8988T (cell line): ENCODE measurements at places on chromosomes 1 and 21.
A peak's percentile ranks its signal among the peaks of the same experiment; 100 is the strongest.

DNA sequence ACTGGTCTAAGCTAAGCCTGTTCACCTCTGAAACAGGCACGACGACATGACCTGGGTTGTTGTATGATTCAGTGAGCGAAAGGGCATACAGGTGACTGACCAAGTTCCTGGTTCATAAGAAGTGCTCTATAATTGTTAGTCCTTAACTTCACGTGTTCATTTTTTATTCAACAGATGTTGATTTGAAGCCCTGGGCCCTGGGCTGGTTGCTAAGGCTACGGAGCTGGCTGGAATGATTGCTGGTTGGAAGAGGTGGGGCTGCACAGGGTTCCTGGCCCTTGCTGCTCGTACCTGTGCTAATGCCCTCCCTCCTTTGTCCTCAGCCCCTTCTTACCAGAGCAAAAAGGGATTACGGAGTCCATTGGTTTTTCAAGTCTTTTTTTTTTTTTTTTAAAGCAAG is 111.3 kb upstream of the CSF3R start:
- DNase-seq, result no peak

DNA sequence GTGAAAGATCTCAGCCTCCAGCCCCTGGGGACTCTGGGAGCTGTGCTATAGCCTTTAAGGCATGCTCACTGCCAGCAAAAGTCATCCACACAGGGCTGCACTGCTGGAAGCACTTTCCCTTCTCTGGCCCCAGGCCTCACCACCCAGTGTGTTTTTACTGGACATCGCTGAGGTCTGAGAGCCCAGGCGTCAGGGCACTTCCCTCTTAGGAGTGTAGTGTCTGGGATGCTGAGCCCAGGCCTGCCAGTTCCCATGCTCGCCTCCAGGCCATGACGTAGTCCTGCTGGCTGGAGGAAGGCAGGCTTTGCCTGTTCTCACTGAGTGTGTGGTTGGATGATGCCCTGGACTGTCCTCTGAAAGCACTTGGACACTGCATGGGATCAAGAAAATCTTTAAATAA is 101.2 kb downstream of the GDAP2 start:
- DNase-seq, result no peak

GRCh38 chr1:221625026-221625425 is 116.9 kb downstream of the DUSP10 start:
- DNase-seq, result no peak

GRCh38 chr1:118481126-118481525 is 296.1 kb upstream of the SPAG17 start:
- no peak for DNase-seq

- DNase-seq, result no peak
Measured at GRCh38 chr1:72119491-72119890, 162.8 kb downstream of the NEGR1 start.

DNA sequence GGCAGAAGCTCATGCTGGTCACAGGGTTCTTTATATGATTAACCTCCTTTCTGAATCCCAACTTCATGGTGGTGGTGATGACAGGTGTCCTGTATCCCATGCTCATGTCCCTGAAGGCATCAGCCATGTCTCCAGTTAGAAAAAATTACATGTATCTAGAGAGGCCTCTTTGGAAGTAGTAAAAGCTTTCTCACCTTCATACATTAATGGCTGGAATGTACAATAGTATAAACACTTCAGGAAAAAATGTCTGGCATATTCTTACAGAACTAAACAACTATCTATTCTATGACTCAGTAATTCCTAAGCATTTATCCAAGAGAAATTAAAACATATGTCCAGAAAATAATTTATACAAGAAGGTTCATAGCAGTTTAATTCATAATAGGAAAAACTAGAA is 34.0 kb downstream of the ADAM30 start:
- DNase-seq, result no peak

- DNase-seq, result no peak
Measured at GRCh38 chr1:156104065-156104810, 10.3 kb upstream of the LMNA start.

DNA sequence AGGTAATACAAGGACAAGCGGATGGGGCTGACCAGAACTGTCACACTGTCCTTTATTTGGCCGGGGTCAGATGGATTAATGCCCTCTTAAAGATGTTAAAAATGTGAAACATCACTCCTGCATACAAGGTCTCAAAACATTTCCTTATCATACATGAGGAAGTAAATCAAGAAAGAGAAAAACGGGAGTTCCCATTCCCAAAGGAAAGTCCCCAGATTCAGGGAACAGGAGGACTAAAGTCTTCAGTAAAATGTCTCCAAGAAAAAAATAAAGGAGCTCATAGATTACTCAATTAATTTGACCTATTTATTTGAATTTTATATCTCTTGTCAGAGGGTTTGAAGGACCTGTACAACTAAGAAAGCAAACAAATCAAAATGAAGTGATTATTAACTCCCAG is 13.4 kb upstream of the HSD11B1 start:
- no peak for DNase-seq

GRCh38 chr1:57353654-57354053 is 70.2 kb downstream of the DAB1 start:
- no peak for DNase-seq

DNA sequence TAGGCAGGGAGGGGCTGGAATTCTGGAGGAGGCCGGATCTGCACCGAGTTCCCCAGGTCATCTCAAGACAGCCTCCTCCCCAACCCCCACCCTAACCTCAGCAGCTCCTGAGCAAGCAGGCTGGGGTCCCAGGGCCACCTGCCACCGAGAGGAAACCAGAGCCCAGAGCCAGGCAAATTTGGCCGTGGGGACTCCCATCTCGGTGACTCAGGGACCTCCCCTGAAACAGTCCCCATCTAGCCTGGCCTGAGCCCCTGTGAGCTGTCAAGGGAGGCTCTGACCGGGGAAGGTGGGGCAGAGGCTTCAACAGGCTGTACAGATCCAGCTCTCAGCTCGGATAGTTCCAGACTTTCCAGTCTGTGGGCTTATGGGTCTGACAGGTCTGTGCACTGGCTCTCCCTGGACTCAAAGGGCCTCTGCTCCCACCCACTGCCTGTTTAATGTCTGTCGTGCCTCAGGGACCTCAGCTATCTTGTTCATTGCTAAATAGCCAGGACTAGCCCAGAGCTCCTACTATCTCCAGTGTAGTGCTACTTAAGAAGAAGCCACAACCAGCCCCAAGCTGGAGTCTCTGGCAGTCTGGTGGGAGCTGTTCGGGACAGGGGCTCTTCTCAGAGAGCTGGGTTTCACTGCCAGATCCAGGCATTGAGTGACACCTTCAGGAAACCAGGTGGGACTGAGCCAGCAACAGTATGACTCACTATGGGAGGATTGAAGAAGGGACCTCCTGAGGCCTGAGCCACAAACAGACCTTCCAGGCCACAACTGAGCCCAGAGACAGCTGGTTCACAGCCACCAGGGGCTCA is 25.6 kb downstream of the MATN1 start:
- peak; percentile 48 for DNase-seq

DNA sequence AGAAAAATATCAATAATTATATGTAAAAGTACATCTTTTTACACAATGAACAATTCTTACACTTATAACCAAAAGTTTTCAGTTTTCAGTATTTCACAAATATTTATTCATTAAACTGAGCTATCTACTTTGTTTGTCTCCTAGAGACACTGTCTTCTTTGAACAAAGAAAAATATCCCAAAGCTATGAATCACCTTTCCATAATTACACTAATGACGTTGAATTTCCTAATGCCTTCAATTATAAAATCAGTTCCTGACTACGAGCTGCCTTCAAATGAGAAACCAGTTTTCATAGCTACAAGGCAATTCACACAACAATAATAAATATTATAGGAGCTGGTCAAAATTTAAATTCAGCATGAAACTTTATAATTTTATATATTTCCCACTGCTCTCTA is 201.8 kb upstream of the BRINP3 start:
- DNase-seq, result no peak

DNA sequence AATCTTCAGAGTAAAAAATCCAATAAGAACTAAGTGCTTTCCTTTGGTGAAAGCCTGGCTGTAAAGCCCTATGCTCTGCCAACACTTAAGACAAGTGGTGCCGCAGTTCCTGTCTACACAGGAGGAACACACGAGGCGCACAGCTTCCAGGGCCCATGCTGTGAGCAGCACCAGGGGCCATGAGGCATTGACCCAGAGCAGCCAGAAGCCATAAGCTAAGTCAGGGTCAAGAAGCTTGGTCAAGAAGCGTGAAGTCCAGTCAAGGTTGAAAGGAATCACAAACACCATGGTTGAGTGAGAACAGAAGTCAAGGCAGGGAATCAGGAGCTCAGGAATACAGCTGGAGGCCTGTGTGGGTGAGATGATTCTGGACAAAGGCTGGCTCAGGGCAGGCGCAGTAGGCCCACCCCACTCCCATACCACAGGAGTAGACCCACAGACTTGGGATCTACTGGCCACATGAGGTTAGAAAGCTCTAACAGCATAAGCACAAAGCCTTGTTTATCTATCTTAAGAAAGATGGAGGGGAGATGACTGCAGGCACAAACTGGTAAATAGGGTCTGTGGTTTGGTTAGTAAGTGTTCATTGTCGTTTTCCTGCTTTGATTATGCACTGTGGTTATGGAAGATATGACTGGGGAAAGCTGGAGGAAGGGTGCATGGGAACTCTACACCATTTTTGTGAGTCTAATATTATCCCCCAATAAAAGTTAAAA is 42.9 kb upstream of the RCAN3 start:
- DNase-seq, result no peak

DNA sequence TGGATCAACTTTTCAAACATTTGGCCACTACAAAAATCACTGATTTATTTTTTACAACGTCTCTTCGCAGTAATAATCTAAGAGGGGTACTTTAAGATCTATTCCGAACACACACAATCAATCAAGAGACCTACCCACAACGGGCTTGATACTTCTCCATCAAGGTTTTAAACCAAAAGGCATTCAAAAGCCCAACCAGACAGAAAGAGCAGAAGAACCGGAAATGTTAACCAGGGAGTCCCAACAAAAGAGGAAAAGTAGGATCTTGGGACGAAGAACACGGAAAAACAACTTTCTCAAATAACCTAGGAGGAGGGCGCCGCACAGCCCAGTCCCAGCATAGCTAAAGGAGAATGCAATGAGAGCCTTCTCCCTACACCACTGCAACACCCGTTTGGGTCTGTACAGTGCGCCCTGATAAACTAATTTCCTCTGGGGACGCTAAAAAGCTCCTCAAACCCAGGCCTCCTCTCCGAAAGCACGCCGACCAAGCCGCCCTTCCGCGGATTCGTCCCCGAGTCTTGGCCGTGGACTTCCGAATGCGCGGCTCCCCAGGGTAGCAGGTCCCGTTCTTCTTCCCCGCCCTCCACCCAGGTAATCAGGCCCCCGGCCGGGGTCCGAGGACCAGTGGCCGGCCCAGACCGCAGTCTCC is 623 bp downstream of the RPL22 start:
- DNase-seq, result no peak

DNA sequence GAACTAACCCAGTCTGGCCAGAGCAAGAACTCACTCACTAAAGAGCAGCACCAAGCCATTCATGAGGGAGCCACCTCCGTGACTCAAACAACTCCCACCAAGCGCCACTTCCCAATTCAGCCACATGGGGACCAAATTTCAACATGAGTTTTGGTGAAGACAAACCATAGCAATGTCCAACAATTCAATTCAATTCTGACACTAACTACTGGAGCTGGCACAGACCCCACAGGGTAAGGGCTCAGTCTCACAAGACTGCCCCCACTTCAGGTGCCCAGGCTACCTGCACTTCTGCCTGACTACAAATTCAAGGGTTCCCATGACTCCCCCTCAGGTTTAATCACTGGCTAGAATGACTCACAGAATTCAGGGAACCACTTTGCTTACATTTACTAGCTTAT is 48.8 kb upstream of the RAP1A start:
- DNase-seq, result no peak

DNA sequence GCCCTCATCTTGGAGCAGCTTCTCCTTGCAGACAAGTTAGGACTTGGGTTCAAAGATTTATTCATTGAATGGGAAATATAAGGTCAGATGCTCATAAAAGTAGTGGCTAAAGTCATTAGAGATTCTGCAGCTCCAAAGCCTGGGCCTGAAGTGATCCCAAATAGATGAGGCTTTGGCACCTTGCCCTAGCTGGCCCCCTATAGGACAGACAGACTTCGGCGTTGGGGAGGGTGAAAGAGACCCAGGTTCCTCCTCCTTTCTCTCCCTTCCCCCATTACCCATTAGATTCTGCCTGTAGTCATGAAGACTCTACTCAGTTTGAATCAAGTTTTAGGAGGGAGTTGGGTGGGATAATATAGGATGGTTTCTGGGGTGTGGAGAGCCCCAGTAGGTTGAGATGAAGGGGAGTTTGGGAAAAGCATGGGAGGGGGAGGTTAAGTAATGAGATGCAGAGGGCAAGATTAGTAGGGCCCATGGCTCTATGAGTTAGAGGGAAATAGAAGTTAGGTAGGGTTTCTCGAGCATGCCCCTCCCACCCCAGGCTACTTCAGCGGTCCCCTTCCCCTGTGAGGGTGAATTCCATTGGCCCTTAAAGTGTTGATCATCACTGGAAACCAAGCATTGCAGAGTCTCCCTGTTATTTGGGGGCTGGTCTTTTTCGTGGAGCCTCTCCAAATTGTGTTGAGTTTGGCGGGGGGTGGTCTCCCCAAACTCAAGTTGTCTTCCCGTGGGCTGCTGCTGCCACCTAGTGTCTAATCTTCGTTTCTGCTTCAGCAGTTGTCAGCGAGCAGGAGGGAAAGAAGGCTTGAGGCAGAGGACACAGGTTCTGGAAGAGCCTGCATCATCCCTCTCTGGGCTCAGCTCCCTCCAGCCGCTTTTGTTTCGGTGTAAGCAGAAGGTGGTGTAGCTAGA is 2.1 kb upstream of the AHDC1 start:
- no peak for DNase-seq

DNA sequence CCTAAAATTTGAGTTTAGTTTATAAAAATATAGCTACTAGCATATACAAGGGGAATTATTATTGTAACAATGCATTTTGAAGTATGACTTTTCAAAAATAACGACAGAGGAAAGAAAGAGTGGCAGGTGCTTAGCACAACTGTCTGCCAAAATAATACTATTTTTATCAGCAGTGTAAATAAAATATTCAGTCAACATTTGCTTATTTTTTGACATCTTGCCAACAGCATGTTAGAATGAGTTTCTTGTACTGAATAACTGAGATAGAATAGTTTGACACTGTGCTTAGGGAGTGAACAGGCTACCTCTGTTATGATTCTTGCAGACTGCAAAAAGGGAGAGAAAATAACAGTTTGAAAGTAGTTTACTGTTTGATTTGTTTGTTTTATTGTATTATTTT is 909.8 kb downstream of the BRINP3 start:
- no peak for DNase-seq
